ENCODE measurements at places on chromosomes 7 and 10.

DNA sequence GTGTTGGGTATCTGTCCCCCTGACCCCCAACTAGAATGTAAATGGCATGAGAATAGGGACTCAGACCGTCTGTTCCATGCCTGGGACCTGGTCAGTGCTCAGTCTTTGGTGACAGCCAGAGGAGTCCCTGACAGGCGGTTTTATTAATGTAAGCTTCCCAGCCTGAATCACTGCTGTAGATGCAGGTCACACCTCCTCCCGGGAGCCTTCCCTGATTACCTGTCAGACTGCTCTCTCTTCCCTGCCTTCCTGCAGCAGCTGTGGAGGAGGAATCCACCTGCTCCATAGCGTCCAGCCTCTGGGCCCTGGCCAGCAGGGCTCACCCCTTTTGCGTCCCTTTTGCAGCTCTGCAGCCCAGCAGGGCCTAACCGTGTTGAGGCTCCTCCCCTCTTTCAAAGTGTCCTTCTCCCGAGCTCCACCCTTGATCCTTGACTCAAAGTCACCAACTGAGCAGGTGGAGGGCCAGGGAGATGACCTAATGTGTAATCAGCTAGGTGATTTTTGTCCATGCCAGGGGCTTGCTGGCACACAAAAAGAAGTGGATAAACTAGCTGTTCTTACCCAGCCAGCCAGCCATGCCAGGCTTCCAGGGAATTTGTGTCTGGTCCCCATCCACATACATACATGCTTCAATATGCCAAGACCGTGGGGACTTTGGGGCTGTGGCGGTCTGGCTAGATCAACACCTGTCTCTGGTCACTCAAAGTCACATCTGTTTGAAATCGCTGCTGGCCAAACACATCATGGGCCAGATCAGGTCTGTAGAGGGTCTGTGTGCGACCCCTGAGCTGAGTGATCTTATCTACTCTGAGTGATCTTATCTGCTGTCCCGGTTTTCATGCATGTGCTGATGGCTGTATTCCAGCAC lies 195.1 kb downstream of the CCDC3 start:
- no peak for DNase-seq

- DNase-seq: no peak
Observed at GRCh38 chr7:96591159-96591899, 118.3 kb downstream of the SEM1 start.

DNA sequence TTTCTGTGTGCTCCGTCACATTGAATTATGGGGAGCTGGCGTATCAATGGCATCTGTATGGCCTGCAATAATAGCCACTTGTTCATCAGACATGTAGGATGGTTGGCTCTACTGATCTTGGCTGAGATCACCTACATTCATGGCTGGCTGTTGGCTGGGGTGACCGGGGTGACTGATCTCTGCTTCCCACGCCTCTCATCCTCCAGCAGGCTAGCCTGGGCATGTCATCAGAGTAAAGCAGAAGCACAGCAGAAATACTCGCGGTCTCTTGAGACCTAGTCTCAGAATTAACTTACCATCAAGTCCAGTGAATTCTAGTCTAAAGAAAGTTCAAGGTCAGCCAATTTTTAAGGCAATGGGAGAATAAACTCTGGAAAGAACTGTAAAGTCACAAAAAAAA lies 257.7 kb upstream of the GLI3 start:
- no peak for DNase-seq

- no peak for DNase-seq
Observed at GRCh38 chr7:49980465-49980864, 112.6 kb downstream of the ZPBP start.

- no peak for DNase-seq
Observed at GRCh38 chr7:95470452-95470851, 15.3 kb upstream of the ASB4 start.

DNA sequence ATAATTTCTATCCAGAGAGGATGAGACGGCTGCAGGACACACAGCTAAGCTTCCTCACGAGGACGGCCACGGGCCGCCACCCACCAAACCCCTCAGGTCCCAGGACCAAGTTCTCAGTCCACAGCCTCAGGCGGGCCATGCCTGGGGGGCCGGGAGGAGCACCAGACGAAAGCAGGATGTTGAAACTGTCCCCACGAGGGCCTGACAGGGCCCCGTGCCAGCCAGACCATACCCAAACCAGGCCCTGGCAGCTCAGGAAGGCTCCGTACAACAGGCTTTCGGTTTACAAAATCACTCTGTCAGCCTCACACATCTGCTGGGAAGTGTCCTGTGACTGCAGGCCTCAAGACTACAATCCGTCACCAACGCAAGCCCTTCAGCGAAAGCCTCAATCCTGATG lies 14.5 kb downstream of the TUBGCP2 start:
- DNase-seq: no peak

Measured in NCI-H524 (cell line).